ENCODE measurements at places on chromosomes 4 and X.

GRCh38 chr4:73713650-73714049 is 26.7 kb upstream of the CXCL8 start:
- DNase-seq = no peak

GRCh38 chrX:124232523-124233201 is 99.8 kb upstream of the TEX13D start:
- no peak for DNase-seq

GRCh38 chr4:102501447-102501696 is 213 bp downstream of the NFKB1 start:
- no peak for DNase-seq

GRCh38 chr4:125313497-125313896 is 1.3 kb upstream of the FAT4 start:
- DNase-seq = peak; percentile 25

DNA sequence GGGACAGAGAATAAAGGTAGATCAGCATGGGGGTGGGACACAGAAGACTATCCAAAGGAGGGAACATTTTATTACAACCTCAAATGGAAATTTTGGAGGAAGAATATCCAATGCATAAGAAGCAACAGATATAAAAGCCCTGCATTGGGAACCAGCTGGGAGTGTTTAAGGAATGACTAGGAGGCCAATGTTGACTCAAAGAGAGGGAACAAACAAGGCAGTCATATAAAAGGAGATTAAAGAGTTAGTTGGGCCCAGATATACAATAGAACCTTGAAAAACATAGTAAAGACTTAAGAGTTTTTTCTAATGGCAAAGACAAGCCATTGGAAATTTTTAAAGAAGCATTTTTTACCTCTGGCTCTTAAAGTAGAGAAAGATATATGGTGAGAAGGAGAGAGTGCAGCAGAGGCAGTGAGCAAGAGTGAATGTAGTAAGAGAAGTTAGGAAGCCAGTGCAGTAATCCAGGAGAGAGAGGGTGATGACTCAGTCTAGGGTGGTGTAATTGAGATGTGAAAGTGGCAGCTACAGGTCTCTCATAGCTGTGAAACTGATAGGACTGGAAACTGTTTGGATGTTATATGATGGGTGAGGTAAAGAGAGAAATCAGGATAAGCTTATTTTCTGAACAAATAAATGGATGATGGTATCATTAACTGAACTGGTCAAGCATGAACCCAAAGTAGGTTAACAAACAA is 182.2 kb upstream of the ATOH1 start:
- DNase-seq = no peak

DNA sequence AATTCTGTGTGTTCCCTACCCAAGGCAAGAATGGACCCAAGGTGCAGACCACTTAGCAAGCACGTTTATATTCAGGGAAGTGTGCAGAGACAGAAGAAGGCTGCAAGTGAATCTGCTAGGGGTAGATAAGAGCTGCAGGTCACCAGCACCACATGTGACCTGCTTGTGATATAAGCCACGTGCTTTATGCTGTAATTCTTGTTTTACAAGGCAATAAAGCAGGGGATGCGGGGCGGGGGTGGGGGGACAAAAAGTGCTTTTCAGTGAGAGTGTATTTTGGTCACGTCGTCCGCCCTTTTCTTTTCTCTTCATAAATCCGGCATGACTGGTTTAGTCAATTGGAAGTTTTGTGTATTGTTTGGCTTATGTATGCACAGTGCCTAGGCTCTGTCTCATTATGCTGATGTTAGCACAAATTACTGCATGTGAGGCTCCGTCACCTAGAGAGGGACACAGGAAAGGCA is 192.7 kb downstream of the RBMX2 start:
- no peak for DNase-seq

DNA sequence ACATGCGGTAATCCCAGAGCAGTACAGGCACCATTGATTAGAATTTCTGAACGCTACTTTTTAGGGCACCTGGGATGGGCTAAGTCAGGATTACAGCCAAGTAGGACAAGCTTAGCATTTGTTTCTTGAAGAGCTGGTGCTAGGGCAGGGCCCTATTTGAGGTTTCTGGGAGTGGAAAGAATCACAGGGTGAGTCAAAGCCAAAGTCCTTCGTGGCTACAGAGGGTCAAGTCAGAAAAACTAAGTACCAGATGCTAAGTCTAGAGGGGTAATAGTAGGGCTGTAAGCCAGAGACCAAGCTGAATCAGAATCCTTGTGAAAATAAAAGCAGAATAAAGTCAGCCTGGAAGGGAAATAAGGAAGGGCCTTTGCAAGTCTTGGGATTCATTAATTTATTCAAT is 448.6 kb downstream of the ZIC3 start:
- no peak for DNase-seq

- no peak for DNase-seq
Observed at GRCh38 chr4:73661646-73662119, 41.4 kb upstream of the RASSF6 start.

DNA sequence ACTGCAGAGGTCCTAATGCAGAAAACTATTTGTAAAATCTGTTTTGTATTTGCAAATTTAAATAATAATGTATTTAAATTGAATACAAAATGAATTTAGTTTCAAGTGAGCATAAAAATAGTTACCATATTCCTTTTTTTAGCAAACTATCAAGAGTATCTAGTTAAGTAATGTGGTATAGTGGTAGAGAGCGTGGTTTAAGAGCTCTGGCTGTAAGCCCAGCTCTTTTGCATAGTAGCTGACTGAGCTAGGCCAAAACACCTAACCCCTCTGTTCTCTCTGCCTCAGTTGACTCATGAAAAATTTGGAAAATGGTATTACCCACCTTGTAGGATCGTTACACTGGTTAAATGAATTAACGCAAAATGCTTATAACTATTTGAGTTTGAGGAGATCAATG is 18.1 kb upstream of the ADAD1 start:
- DNase-seq = no peak

- no peak for DNase-seq
Observed at GRCh38 chr4:7196736-7197135, 4.4 kb downstream of the SORCS2 start.

- DNase-seq = no peak
Observed at GRCh38 chr4:100369871-100370270, 148.0 kb downstream of the EMCN start.

GRCh38 chr4:186857793-186858192 is 134.1 kb upstream of the FAT1 start:
- no peak for DNase-seq

DNA sequence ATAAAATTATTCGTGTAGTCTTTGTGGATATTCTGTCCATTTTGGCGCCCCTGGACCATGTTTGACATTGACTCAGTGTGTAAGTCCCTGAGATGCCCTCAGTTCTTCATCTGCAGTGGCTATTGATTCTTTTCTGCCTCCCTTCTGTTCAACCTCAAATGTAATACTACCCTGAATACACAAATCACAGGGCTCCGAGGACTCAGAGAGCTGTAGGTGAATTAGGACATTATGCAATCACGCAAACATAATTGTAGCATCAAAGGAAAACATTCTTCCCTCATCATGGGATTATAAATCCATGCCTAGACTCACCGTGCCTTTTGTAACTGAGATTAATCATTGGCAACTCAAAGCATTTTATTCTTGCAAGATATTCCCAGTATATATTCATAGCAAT is 161.4 kb upstream of the PACRGL start:
- DNase-seq = no peak

DNA sequence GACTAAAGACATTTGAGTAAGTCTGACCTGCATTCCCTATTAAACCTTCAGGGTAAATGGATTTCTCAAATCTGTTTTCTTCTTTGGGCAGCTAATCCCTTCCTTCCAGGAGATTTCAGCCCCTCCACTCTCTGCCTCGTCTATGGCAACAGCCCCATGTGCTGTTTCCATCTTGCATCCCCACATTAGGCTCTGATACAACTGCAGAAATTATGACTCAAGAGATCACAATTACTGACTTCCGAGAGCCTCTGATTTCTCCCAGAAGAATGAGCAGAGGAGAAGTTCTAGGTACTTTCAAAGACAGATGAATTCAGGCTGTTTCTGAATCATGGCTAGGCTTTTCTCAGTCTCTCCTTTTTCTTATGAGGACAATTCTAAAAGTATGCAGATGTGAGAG is 38.7 kb downstream of the RAI2 start:
- no peak for DNase-seq

- no peak for DNase-seq
Observed at GRCh38 chrX:11446336-11446735, 153.1 kb downstream of the AMELX start.

- no peak for DNase-seq
Observed at GRCh38 chr4:24753519-24753918, 41.9 kb upstream of the SOD3 start.

GRCh38 chr4:37802068-37802666 is 24.3 kb upstream of the PGM2 start:
- DNase-seq = no peak

GRCh38 chr4:53802500-53802899 is 211.2 kb upstream of the LNX1 start:
- DNase-seq = no peak
